Hematopoietic multipotent progenitor cell treated with erythropoietin and hydrocortisone succinate and interleukin-3 and kit ligand, for 4 days (in vitro differentiated cells): ENCODE measurements at places on chromosomes 2 and 18.
A peak's percentile ranks its signal among the peaks of the same experiment; 100 is the strongest.

DNA sequence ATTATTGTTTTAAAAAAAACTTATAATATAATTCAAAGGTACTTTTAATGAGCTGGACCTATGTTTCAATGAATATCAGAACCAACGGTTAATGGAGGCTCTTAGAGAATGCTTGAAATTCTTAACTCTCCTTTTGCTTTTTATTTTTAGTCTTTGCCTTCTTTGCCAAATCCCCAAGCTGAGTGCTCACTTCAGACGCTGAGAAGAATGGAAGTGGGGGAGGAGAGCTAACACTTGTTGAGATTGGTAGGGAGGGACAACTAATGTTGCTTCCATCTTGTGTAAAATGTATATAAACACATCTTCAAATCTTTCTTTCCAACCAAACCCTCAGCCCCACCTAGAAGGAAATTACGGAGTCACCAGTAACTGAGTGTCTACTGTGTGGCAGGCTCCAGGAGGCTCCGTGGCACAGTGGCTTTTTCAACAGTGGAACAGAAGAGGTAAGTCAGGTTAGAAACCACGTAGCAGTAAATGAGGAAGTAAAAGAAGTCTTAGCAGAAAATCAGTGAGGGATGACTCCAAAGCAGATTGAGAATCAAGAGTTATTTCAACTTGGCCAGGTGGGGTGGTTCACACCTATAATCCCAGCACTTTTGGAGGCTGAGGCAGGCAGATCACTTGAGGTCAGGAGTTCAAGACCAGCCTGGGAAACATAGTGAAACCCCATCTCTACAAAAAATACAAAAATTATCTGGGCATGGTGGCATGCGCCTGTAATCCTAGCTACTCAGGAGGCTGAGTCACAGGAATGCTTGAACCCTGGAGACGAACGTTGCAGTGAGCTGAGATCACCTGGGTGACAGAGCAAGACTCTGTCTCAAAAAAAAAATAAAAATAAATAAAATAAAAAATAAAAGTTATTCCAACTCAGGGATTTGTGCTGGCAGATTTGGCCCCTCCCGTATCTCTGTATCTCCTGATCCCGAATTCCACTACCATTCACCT lies 45.0 kb upstream of the CREB1 start:
- no peak for DNase-seq

DNA sequence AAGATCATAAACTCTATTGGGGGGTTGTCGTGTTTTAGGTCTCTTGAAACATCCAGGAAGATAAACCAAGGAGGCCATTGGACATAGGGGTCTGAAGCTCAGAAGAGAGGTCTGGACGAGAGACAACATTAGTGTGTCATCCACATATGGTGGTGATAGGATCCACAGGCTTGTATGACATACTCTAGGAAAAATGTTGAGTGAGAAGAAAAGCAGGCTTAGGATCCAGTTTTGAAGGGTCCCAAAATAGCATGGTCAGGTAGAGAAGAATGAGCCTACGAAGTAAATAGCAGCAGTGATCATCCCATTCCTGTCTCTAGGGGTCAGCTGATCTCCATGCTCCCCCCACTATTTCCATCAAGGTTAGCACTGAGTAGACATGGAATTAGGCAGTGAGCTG lies 166.8 kb downstream of the ANKRD30B start:
- no peak for DNase-seq

GRCh38 chr2:42450136-42450535 lies 43.6 kb downstream of the KCNG3 start:
- no peak for DNase-seq

- no peak for DNase-seq
These were observed 419.3 kb downstream of the SPAG16 start for GRCh38 chr2:213703406-213704098.

- no peak for DNase-seq
These were observed 161.7 kb downstream of the TSN start for GRCh38 chr2:121917143-121917542.

- DNase-seq: peak; percentile 52
These were observed 336.2 kb downstream of the ZEB2 start for GRCh38 chr2:144183727-144184126.

GRCh38 chr2:32865399-32866068 lies 81.2 kb upstream of the LTBP1 start:
- no peak for DNase-seq

- DNase-seq: no peak
These were observed 51.7 kb downstream of the BOLA3 start for GRCh38 chr2:74096052-74096451.

DNA sequence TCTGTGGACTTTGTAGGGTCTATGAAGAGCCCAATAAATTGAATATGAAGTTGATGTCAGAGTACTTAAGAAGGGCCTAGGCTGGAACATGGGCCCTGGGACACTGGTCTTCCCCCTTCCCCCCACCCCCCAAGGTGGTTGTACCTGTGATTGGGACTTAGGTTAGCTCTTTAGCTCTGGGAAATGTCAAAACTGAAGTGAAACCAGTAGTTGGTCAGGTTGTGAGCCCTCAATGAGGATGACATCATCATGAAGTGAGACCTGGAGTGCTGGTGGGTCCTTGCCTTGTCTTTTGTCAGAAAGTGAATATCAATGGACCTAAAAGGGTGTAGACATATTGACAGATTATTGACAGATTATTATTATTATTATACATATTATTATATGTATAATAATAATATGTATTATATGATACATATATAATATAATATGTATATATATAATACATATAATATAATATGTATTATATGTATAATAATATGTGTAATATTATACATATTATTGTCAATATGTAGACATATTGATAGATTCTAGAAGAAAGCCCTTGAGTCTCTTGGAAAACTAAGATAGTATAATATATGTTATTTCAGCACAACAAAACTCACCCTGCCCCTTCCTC lies 5.4 kb downstream of the MARS2 start:
- DNase-seq: peak; percentile 18

GRCh38 chr2:54457323-54458023 lies 1.3 kb downstream of the SPTBN1 start:
- peak; percentile 49 for DNase-seq

DNA sequence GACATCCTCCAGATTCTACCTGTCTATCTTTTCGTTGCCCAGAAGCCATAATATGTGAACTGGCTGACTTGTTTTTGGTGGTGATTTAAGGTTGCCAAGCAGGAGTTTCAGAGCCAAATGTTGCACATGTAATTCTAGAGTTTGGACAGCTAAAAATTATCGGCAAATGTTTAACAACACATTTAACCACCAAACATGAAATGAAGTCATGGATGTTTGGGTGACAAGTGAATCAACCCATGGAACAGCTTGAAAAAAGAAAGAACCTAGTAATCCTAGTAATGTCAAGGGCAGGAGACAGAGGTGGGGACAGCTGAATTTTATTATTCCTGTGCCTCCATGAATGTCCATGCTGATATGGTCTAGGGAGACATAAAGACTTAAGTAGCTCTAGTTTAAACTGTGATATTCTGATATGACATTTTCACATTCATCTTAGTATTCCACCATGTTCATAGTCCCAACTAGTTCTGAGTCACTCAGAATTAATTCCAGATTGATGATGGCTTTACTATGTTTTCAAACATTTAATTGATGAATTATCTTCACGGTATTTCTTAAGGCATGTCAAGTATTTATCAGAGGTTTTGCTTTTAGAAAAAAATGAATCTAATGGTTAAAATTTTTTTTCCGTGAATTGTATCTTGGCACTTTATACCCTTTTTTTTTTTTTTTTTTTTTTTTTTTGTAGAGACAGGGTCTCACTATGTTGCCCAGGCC lies 101.7 kb downstream of the SOCS6 start:
- DNase-seq: no peak

DNA sequence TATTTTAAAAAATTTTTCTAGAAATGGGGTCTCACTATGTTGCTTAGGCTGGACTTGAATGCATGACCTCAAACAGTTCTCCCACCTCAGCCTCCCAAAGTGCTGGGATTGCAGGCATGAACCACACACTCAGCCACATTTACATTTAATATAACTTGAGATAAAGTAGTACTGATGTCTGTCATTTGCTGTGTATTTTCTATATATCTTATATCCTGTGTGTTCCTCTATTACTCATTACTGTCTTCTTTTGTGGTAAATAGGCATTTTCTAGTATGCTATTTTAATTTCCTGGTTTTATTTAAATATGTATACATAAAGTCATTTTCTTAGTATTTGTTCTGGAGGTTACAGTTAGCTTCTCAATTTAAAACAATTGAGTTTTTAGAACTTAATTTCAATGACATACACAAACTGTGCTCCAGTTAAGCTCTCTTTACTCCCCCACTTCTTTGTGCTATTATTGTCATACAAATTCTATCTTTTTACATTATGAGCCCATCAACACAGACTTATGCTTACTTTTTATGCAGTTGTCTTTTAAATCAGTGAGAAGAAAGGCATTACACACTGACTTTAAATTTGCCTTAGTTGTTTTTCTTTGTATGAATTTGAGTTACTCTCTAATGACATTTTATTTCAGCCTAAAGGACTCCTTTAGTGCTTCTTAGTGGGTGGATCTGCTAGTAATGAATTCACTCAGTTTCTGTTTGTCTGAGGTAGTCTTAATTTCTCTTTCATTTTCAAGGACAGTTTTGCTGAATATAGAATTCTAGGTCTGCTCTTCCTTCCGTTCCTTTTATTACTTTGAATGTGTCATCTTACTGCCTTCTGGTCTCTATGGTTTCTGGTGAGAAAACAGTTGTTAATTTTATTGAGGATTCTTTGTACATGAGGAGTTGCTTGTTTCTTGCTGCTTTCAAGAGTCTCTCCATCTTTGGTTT lies 6.2 kb upstream of the INPP4A start:
- no peak for DNase-seq

- DNase-seq: no peak
These were observed 8.4 kb downstream of the COX5B start for GRCh38 chr2:97654309-97654708.

- peak; percentile 55 for DNase-seq
These were observed 267.8 kb upstream of the TRIB2 start for GRCh38 chr2:12448846-12449505.

- no peak for DNase-seq
These were observed 20.3 kb upstream of the KCNF1 start for GRCh38 chr2:10891390-10891789.

GRCh38 chr2:64582774-64583340 lies 58.7 kb downstream of the AFTPH start:
- DNase-seq: no peak

- no peak for DNase-seq
These were observed 110.3 kb upstream of the ST6GAL2 start for GRCh38 chr2:106996171-106996769.

DNA sequence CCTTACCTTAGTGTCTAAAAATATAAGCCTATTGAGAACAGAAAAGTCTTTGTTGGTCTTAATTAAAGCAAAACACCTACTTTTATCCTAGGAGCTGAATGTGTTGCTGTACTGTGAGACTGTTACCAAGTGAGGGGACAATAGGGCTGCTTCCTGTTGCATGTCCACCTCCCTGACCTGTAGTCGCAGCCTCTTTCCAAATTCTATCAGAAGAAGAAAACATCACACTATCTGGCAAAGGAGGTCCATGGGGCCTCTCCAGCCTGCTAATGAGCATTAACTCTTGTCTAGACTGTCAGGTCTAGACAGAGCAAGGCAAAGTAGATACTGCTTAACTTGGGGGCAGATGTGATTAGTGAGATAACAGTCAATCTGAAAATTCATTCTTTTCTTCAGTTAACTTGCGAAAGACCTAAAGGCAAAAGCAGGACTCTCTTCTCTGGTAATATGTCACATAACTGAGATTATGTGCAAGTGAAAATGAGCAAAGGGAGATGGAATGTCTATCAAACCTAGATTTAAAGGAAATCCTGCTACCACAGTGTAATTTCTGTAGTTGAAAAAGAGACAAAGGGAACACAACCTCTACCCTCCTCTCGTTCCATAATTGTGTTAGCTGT lies 66.9 kb downstream of the CDH20 start:
- no peak for DNase-seq

DNA sequence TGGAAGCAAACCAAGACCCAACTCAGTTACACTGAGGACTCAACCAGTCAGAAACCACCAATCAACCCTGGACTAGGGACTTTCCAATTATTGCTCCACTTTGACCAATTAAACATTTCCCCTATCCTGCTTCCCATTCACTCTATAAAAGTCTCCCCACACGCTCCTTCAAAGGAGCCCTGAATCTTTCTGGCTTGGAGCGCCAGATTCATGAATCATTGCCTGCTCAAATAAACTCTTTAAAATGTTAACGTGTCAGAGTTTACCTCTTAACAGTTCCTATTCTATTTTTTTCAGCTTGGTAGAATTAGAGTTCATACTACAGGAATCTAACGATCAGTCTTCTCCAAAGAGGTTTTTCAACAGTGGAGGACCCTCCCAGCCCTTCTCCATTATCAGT lies 20.7 kb upstream of the SULT1C2 start:
- no peak for DNase-seq

- DNase-seq: no peak
These were observed 315.8 kb upstream of the KLHL29 start for GRCh38 chr2:23069156-23069555.

- DNase-seq: no peak
These were observed 5.8 kb upstream of the ACAA2 start for GRCh38 chr18:49819071-49819662.

- no peak for DNase-seq
These were observed 144.8 kb downstream of the ATAD2B start for GRCh38 chr2:23782126-23782525.

- no peak for DNase-seq
These were observed 544.0 kb upstream of the FAM98A start for GRCh38 chr2:34143149-34143548.

- no peak for DNase-seq
These were observed 36.2 kb downstream of the FBLN7 start for GRCh38 chr2:112174383-112174782.

DNA sequence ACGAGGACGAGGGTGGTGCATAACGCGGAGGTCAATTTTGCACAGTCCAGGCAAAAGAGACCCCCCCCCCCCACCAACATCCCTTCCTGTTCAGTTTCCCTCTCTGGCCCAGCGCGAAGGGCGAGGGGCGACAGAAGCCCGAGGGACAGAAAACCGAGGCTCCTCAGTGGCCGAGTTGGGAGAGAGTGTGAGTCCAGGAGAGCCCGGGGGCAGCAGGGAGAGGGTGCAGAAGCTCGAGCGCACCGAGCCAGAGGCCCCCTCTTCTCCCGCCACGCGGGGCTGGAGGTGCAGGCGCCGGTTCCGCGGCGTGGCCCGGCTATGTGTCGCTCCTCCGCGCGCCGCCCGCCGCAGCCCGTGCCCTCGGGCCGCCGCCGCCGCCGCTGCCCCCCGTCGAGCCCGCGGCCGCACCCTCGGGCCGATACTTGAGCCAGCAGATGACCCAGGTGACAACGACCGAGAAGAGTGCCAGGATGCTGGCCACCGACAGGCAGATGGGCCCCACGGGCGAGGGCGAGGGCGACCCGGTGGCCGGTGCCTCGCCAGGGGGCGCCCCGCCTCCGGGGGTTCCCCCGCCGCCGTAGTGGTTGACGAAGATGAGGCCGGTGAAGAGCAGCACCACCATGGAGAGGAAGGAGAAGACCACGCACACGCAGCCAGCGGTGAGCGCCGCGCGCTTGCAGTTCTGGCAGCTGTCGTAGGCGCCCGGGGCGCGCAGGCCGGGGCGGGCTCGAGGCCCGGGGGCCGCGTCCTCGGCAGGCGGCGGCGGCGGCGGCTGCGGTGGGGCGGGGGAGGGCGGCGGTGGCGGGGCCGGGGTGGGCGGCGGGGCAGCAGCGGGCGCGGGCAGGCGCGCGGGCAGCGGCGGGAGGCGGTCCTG lies 20.2 kb upstream of the PAX3 start:
- DNase-seq: peak; percentile 62
